ENCODE measurements at places on chromosomes 1 and 21.

GRCh38 chr1:198655459-198656121 is 16.8 kb downstream of the PTPRC start:
- no peak for DNase-seq

- DNase-seq = no peak
Measured at GRCh38 chr1:6975331-6976043, 190.2 kb downstream of the CAMTA1 start.

- no peak for DNase-seq
Measured at GRCh38 chr1:77655431-77655974, 27.0 kb downstream of the ZZZ3 start.

- DNase-seq = no peak
Measured at GRCh38 chr1:220119043-220119512, 25.1 kb downstream of the IARS2 start.

DNA sequence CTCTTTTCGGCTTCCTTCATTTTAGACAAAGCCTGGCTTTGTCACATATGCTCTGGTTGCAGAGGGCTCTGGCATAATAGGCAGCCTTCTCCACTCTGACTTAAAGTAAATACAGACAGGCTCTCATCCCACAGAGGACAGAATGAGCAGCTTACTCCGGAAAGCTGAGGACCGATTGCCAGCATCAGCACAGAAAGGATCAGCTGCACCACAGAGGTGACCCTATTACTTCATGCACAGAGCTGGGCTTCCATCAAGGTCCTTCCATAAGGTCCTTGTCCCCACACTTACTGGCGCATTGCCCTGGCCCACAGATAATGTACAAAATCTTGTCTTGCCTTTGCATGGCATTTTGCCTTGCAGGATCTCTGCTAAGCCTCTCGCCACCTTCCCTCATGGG is 67.6 kb downstream of the SEC16B start:
- DNase-seq = no peak

- DNase-seq = no peak
Measured at GRCh38 chr1:26582836-26583460, 53.4 kb downstream of the RPS6KA1 start.

DNA sequence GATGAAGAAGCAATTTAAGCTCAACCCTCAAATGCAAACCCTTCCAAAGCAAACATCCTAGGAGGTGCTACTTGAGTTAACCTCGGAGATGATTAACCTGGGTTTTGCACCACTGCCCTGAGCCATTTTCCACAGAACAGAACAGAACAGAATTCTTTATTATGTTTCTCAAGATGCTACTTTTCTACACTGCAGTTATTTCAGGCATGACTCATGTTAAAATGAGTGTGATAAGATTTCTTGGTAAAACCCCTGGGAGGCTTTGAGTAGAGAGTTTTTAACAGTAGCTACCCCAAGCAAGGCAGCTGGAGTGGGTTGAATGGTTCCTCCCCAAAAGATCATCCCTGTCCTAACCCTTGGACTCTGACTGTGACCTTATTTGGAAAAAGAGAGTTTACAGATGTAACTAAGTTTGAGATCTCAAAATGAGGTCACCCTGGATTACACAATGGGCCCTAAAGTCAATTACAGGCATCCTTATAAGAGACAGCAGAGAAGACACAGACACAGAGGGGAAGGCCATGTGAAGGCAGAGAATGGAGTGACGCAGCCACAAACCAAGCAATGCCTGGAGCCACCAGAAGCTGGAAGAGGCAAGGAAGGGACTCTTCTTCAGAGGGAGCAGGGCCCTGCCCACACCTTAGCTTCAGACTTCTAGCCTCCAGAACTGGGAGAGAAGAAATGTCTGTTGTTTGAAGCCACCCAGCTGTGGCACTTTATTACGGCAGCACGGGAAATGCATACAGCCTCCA is 153.4 kb downstream of the ETS2 start:
- DNase-seq = no peak

DNA sequence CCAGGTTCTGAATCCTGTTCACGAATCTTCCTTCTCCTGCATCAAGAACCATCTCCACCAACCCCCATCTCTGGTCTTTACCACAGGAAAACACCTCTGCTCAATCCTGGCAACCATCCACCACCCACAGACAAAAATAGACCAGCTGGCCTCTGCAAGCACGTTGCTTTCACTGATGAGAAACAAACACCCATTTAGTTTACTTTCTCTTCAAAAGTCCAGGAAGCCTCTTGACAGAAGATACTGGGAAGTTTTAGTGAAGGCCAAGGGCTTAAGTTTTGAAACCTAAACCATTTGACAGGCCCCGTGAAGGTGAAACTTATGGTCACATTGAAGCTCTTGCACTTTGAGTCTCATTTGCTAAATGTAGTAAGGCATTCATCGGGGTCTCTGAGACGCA is 122.6 kb upstream of the PPP2R5A start:
- no peak for DNase-seq

DNA sequence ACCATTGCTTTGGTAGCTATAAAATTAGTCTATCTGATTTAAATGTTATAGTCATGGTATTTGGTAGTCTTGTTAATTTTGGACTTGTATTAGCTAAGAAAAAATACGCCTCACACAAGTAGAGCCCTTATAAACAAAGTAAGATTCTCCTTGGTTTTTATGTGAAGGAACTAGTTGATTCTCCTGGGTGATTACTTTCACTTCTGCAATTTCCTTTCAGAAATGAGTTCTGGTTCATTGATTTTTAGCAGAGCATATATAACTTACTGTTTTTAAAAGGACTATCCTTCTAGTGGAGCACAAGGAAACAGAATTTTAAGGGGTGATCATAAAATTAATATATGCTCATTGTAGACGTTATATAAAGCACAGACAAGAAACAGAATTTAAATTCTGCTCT is 120.1 kb downstream of the BACH1 start:
- DNase-seq = no peak

DNA sequence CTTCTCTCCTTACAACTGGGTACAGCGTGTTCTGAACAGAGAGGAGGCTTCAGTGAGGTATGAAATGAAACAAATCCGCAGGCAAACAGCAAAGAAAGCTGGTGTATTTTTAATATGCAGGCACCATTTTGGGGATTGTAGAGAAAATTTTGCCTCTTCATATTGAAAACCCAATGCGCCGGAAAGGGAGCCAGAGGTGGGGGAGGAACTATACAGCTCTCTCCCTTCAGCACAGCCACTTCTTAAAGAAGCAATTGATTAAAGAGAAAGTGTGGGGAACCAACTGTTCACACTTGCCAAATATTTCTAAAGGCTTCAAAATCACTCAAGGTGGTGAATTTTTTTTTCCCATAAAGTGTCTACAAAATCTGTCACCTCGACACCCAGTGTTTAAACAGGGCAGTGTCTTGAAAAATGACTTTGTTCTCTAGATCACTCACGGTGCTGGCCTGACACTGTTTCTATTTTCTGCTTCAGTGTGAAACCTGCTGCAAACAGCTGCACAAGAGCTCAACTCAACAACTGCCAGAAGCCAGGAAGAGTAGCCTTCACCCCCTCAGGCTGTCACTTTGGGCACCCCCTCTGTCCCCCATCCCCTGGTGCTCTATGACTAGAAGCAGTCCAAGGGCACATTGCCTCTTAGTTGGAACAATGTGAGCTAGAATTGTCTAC is 123.8 kb upstream of the CTTNBP2NL start:
- no peak for DNase-seq

DNA sequence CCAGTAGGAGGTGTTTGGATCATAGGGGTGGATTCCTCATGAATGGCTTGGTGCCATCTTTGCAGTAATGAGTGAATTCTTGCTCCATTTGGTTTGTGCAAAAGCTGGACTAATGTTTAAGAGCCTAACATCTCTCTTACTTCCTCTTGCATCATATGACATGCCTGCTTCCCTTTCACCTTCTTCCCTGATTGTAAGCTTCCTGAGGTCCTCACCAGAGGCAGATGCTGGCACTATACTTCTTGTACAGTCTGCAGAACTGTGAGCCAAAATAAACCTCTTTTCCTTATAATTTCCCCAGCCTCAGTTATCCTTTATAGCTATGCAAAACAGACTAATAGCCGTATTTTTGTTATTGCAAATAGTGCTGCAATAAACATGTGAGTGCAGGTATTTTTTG is 8.1 kb downstream of the PRSS38 start:
- no peak for DNase-seq

DNA sequence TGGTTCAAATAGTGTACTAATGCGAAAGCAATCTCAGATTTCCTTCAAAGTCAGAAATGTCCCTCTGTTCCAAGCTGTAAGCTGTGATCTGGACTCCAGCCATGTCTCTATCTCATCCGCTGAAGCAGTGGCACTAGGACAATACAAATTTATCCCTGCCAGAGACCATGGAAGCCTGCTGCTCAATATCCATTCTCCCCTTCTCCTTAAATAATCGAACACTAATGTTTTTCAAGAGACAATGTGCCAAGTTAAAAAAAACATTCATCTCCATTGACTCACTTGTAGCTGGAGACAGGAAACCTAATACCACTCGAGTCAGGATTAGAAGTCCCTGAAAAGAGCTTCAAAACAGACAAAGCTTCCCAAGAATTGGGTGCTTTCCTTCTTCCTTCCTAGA is 38.5 kb upstream of the PGBD5 start:
- DNase-seq = no peak

- DNase-seq = no peak
Measured at GRCh38 chr1:36326499-36326898, 3.1 kb upstream of the EVA1B start.
